ENCODE measurements at places on chromosomes 6 and 20.

GRCh38 chr20:16761305-16761829 is 13.2 kb downstream of the OTOR start:
- DNase-seq: peak; percentile 11

DNA sequence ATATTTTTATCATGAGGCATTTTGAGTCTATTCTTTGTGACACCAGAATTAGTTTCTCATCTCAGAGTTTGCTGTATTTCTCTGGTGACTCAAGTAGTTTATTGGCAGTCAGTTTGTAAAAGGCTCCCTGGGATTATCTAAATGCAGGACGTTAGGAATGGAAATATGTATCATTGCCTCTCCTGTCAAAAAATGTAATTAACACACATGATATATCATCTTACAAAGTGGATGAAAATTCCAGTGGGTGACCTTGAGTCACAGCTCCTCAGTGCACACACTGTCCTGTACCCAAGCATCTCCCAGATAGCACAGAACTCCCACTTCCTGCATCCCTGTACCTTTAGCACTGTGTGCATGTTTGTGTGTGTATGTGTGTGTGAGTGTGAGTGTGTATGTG is 258.6 kb downstream of the LAMA2 start:
- DNase-seq: no peak

GRCh38 chr6:89566008-89566800 is 72.3 kb downstream of the LYRM2 start:
- no peak for DNase-seq

DNA sequence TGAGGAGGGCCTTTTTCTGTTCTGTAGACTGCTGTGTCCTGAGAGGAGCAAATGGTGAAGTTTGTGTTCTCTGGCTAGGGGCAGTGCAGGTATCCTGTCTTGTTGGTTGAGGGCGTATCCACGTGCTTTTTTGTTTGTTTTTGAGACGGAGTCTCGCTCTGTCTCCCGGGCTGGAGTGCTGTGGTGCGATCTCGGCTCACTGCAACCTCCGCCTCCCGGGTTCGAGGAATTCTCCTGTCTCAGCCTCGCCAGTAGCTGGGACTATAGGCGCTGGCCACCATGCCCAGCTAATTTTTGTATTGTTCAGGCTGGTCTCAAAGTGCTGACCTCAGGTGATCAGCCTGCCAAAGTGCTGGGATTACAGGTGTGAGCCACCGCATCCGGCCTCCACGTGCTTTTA is 10.8 kb upstream of the PXDC1 start:
- no peak for DNase-seq

DNA sequence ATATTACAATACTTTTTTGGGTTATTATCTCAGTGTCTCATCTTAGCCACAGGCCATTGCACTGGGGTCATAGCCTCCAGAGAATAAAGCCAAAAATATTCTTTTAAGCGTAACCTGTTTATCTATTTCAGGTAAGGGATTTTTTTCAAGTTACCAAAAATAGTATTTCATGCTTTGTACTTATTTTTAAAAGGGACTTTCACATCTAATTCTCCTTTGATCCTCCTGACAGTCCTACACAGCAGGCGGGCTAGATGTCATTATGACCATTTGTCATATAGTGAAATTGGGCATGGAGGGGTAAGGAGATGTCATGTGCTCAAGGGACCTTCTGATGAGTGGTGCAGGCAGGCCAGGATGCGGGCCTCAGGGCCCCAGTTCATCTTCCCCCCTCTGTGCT is 68.9 kb downstream of the TBC1D7 start:
- DNase-seq: no peak

DNA sequence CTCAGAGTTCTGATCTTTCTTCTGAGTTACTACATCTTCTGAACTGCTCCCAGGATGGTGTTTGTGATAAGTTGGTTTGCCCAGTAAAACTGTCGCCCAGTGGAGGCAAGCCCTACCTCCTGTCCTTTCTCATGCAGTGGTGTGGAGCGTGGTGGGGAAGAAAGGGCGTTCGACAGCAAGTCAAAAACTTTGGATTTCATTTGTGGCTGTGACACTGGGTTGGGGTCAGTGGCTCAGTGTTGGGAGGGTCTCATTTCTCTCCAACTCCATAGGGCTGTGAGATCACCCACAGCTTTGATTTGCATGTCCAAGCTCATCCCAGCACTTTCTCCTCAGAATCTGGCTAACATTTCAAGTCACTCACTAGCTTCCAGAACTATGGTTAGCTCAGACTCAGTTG is 17.5 kb upstream of the SLC22A2 start:
- DNase-seq: no peak

DNA sequence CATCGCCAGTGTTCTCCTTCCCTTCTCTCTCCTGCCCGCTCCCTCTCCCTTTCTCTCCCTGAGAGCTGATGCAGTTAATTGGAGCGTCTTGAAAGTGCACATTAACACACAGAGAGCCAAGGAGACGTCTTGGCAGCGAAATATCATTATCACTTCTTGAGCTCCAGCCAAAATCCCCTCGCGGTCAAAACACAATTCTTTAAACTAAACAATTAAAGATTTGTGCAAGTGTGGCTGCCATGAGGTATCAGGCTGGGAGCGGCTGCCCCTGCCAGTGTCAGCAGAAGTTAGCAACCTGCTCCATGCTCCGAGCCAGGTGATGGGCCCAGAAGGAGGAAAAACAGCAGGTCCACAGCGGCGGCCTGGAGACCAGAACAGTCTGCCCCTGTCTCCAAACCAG is 100.9 kb upstream of the FOXP4 start:
- no peak for DNase-seq

DNA sequence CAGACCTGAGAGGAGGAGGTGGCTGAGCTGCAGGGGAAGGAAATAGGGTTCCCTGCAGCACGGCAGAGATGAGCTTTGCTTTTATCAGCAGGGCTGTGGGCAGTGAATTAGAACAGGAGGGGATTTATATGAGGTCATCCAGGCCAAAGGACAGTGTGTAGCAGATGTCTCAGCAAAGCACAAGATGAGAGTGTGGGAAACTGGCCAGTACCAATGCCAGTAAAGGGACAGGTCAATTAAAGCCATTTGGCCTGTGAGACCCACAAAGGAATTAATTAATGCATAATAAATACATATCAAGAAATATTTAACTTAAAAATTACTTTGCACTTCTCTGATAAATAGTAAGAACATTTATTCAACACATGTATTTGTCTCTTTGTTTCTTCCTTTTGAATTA is at the start of gene DEFB119:
Gene DEFB119, minus strand, starts transcription at position 101 of the 400 bp plus-strand sequence. CDS start 107 bp downstream, outside the sequence.
- DNase-seq: no peak

GRCh38 chr6:169669889-169670288 is 31.9 kb downstream of the WDR27 start:
- no peak for DNase-seq

DNA sequence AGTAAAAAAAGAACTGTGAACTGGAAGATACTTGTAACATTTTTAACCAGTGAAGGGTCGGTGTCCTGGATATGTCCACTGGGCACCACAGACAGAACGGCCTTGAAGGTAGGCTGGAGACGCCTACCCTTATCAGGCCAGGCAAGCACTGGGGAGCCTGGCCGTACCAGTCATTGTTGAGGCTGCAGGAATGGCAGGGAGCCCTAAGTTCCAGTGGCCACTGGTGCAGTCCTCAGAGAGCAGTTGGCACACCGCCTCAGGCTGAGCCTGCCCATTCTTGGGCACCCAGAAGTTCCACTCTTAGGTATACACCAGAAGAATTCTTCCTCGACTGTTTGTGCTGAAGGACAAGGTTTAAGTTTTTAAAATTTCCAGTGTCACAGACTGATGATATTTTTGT is 20.5 kb downstream of the DNAJC5 start:
- no peak for DNase-seq

DNA sequence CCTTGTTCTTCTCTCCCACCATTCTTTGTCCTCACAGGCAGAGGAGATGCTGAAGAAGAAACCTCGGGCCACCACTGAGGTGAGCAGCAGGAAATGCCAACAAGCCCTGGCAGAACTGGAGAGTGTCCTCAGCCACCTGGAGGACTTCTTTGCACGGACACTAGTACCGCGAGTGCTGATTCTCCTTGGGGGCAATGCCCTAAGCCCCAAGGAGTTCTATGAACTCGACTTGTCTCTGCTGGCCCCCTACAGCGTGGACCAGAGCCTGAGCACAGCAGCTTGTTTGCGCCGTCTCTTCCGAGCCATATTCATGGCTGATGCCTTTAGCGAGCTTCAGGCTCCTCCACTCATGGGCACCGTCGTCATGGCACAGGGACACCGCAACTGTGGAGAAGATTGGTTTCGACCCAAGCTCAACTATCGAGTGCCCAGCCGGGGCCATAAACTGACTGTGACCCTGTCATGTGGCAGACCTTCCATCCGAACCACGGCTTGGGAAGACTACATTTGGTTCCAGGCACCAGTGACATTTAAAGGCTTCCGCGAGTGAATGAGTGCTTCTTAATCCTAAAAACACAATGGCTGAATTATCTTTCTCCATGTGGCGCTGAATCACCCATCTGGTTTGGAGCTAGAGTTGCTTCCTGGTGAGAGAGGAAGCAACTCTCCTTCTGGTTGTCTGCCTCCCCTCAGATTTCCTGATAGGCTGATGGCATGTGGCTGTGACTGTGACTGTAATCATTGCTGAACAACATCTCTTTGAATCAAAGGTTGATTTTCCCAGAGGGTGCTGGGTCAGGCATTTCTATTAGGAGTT is 4.6 kb downstream of the MAD2L1BP start:
- no peak for DNase-seq

DNA sequence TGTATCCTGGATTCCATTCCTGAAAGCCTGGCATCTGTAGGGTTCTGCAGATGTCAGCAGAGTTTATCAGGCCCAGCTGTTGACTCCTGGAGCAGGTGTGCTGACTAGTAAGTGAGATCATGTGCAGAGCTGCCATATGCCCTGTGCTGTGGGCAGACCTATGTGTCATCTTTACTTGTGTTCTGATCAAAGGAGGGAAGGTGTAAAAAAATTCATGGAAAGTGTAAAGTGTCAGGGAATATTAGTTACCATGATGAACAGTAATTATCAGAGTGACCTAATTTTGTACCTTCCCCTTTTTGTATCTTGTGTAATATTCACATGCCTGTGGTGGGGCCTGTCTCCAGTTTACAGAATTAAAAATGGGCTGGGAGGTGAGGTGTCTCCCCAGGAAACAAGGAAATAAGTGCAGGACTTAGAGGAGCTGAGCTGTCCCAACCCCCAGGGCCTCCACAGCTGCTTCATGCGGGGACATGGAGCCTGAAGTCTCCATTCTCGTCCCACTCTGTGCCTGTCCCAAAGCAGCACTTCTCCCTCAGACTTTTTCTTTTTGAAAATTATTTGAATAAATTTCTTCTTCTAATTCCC is 148.2 kb upstream of the GGTLC1 start:
- DNase-seq: no peak

GRCh38 chr20:5410470-5410869 is 93.7 kb upstream of the PROKR2 start:
- no peak for DNase-seq

- DNase-seq: no peak
Measured at GRCh38 chr6:35341557-35341956, 801 bp upstream of the PPARD start.

DNA sequence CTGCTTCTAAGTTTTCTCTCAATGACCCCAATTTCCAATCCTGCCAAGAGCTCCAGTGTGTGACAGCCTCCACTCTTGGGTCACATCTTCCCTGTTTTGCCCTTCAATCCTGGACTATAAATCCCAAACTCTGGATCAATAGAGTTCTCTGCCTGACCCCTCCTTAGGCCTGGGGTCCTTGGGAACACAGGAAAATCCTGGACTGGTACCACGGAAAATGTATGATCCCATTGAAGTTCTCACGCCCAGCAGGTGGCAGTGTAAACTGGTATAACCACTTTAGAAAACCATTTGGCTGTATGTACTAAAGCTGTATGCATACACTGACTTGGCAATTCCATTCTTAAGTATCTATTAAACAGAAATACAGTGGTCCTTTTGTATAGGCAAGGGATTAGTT is 98.0 kb downstream of the SNAP25 start:
- no peak for DNase-seq

GRCh38 chr6:154247119-154247861 is 109.3 kb downstream of the IPCEF1 start:
- DNase-seq: no peak

- DNase-seq: no peak
Measured at GRCh38 chr6:29510202-29510601, 22.4 kb upstream of the MAS1L start.

DNA sequence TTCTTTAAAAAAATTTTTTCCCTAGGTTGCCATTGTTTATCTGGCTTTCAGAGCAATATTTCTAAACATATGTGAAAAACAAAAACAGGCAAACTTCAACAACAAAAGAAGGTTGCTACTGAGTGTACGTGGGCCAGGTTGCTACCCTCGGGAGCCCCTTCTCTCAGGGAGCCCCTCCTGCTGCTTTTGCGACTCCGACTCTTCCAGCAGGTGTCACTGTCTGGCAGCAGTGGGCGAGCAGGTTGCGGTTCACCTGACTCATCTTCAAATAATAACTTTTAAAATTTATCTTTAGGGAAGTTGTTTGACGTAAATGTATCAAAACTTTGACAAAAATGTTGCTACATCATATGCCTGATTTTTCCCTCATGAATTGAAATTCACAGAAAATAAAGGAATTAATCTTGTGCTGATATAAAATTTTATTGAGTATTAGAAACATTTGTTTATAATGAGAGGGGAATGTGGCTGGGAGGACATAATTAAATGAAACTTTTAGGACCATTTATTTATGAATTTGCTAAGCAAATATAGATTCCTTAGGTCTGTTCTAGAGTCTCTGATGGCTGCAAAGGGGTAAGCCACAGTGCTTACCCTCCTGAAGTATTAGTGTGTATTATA is 138.8 kb downstream of the HIVEP1 start:
- DNase-seq: no peak

GRCh38 chr6:64217721-64218620 is 582.4 kb downstream of the PHF3 start:
- DNase-seq: no peak

GRCh38 chr20:57130160-57130772 is 136.2 kb downstream of the BMP7 start:
- no peak for DNase-seq

DNA sequence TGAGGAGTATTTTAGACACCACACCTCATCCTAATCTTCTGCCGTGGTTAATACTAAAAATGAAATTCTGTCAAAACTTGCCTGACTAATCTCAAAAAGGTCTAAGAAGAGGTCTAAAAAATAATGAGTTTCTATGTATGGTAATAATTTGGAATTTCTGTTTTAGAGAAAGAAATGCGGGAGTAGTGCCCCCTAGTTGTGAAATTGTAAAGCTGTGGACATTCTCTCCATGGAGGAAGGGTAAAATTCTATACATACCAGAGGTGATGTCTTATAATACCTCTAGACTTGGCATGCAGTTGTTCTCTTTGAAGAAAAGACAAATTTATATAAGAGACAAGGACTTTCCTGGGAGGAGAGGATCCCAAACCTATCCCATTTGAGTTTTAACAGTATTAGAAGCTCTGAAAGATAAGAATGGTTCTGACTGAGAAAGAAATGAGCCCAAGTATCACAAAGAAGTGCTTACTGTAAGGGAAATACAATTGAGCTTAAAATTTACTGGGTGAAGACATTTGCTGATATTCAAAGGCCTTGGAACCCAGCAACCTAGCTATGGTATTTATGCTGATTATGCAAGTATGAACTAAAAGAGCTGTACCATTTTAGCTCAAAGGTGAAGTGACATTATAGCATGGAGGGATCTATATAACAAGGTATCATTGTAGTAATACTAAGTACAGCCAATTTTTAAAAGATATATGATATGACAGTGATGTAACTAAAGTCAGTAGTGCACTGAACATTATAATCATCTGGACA is 5.1 kb upstream of the EPHA7 start:
- no peak for DNase-seq

GRCh38 chr6:56842686-56843475 is 112.0 kb upstream of the BEND6 start:
- DNase-seq: peak; percentile 38
